ENCODE measurements at places on chromosomes 6 and 20.

- DNase-seq, result no peak
Measured at GRCh38 chr20:63697357-63697867, 960 bp downstream of the TNFRSF6B start.

DNA sequence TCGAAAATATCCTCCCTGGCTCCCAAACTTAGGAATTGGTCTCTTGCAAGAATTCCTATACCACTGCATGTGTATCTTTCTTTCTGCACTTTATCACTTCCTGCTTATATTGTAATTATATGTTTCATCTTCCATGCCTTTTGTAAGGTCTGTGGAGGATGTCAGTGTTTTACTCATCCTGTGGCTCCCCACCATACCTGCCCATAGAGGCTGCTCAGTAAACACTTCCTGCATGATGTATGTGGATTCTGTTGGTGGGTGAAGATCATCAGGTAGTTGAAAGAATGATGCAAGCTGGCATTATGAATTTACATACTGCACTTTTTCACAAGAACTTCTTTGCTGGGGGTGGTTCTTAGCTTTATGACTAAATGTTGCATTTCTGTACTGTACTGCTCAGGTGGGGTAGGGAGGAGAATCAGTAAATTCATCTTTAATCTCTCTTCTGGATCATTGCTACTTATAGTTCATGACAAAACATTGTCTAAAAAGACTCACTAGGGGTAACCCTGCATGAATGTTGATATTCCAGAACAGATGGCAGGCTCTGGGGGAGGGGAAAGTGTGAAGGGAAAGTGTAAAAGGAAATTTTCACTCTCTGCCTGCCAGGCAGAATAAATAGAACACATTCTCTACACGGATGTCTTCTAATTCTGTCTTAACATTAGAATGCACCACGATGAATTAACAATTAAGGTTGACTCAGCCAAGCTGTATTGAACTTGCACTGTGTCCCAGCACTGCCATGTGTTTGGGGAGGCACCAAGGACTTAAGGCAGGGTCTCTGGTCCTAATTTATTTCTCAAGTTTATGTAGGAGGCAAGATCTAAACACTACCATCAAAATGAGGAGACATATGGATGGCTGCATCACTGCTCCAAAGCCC, 36.0 kb upstream of the KLHL31 start:
- DNase-seq, result no peak

DNA sequence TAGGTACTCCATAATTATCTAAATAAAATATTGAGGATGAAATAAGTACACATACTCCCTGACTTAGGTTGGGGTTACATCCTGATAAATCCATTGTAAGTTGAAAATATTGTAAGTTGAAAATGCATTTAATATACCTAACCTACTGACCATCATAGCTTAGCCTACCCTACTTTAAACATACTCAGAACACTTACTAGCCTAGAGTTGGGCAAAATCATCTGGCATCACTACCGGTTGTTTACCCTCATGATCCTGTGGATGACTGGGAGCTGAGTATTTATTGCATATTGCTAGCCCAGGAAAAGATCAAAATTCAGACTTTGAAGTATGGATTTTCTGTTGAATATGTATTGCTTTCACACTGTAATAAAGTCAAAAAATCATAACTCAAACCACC, 467.3 kb downstream of the C6orf118 start:
- no peak for DNase-seq

GRCh38 chr6:34052071-34052825, 93.6 kb downstream of the GRM4 start:
- DNase-seq, result no peak

GRCh38 chr20:63253438-63254231, 628 bp downstream of the NKAIN4 start:
- DNase-seq, result no peak

DNA sequence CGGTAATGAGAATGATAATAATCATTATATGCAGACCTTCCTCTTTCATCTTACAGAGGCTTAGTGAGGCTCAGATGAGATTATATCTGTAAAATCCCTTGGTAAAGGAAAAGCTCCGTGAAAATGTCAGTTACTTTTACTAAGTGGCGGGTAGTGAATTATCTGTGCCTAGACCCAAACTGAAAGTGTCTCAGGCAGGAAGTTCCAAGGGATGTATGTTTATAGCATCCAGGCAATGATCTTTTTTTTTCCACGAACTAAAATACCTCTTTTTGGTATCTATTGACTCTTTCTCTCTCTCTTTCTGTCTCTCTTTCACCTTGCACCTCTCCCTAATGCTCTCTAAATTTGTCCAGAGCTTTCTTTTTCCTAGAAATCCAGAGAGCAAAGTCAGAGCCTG, 5.0 kb downstream of the TCF21 start:
- DNase-seq, result no peak

- DNase-seq, result no peak
Measured at GRCh38 chr20:62367633-62368391, 700 bp upstream of the LAMA5 start.

GRCh38 chr6:92267335-92267734, 1152.0 kb downstream of the EPHA7 start:
- no peak for DNase-seq

DNA sequence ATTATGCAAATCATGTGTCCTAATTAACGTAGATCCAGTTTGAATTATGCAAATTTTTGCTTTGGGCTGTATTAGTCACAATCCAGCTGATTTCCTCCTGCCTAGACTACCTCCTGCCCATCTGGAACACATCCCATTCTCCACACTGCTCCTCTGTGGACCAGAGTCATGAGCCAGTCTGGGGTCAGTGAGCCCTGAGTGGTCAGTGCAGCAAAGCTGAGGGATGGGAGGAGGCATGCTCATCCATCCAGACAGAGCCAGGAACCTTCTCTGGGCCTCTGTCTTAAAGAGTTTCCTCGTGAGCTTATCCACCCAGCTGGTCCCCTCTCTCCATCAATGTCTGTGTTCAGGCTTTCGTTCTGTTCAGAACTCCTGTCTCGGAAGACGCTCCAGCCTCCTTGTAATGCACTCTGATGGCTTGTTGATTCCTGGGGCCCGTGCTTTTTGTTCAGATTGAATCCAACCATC, 747.8 kb downstream of the PTPRT start:
- no peak for DNase-seq
